Activated T-cell treated with anti-CD3 and anti-CD28 coated beads, Interleukin-2, amount 50 U/mL, for 4 hours (primary cell): ENCODE measurements at places on chromosomes 3 and 15. TPM values are rescaled to one million over a fixed set of nuclear protein-coding genes. Genes with fewer than 3 reads are reported as not detected.

Gene CX3CR1
- 0.73 TPM for total RNA-seq

Gene TRH
- not detected for total RNA-seq

Gene MYZAP
- 0.13 TPM for total RNA-seq

DNA sequence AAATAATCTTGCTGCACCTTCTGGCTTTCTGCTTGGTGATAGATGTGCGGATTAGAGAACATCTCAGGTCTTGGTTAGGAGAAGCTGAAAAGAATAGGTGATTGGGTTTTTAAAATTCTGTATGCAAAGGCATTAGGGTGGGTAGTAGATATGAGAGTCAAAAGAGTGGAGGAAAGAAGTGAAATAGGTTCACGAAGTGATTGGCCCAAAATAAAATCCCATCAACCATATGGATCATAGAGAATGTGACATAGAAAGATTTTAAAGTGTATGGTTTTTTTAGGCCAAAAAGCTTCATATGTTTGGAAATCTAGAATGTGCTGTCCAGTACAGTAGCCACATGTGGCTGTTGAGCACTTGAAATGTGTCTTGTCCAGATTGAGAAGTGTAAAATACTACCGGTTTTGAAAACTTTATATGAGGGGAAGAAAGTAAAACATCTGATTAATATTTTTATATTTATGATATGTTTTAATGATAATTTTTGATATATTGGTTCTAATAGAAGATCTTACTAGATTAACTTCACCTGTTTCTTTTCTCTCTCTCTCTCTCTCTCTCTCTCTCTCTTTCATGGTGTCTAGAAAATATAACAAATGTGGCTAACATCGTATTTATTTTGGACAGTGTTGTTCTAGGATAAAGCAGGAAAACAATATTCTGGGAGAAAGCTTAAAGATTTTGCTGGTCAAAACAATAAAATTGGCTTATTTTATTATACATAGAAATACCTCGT lies 2.9 kb downstream of the MBNL1 start:
- DNase-seq = no peak

- no peak for DNase-seq
Measured at GRCh38 chr3:16800361-16800760, 84.4 kb upstream of the PLCL2 start.
